ENCODE measurements at places on chromosomes 2 and 18.

DNA sequence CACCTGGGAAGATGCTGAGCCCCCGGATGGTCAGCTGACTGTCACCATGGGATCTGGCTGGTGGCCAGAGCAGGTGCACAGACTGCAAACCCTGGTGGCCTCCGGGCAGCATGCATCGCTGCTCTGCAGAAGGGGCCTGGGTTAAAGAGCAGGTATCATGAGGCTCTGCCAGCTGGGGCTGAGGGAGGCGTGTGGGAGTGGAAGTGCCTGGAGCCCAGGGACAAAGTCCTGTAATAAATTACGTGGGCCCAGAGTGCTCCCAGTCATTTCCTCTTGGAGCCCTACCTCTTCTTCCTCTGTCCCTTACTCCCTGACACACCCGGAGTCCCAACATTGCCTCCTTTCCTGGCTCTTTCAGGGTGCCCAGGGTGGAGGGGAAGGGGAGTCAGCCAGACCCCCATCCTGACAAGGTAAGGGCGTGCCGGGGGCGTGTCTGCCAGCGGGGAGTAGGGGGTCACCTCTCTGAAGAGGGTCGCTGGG, at the start of gene MYO7B:
Gene MYO7B (plus strand): TSS at position 262 of the 480 bp plus-strand sequence. CDS start 24,040 bp downstream, outside the sequence.
- no peak for DNase-seq

DNA sequence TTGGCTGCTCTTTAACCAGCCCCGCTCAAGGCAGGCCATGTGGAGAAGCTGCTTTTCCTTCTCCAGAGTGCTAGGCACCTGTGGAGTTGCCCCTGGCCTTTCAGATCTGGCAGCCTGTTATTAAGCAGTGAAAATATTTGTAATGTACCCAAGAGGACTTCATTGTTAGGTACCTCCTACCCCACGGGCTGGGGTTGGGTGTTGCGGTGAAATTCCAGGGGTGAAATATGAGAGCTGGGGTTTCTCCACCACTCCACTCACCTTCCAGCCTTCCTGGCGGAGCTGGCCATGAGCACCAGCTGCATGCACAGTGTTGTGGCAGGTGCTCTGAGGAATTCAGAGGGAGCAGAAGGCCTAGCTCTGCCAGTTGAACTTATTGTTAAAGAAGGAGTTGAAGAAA, 39.1 kb downstream of the NTSR2 start:
- no peak for DNase-seq

GRCh38 chr2:240432820-240433801, 2.4 kb upstream of the GPC1 start:
- DNase-seq: peak; percentile 49

DNA sequence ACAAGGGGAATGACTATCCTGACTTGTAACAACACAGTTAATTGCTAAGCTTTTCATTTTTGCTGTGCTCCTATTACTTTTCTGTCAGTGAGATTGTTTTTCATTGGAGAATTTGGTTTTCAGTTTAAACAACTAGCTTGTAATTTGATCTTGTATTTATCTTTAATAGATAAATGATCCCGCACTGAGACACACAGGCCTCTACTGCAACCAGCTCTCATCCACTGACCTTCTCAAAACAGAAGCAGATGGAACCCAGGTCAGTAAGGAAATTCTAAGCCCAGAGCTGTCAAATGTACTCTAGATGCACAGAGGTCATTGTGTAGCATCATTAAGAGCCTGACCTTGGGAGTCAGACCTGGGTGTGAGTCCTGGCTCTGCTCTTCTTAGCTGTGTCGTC, 30.7 kb downstream of the PTRHD1 start:
- DNase-seq: no peak

DNA sequence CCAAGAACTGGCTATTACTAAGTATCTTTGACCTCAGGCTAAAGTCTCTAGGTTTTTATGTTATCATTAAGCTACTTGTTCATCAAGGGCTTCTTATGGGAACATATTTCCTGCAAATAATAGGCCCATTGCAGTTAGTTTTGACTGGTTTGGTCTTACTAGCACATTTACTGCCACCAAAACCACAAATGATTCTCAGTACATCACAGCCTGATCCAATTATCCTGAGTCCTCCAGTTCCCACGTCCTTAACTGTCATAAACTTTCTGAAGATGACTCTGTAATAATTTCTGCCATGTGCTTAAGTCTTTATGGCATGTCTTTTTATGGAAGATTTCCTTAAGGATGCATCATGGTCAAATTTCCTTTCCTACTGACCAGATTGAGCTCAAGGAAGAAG, 123.3 kb upstream of the TANK start:
- DNase-seq: no peak

DNA sequence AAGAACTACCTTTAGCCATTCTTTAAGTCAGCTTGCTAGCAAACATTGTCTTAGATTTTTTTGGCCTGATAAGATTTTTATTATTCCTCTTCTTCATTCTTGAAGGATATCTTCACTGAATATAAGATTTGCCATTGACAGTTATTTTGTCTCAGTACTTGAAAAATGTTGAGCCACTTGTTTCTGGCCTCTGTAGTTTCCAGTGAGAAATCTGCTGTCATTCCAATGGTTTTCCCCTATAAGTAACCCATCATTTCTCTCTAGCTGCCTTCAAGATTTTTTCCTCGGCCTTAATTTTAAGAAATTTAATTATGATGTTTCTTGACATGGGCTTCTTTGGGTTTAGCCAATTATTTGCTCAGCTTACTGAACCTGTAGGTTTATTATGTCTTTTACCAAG, 32.6 kb downstream of the ACOXL start:
- no peak for DNase-seq

GRCh38 chr18:50836521-50836957, 16.7 kb upstream of the MRO start:
- no peak for DNase-seq

DNA sequence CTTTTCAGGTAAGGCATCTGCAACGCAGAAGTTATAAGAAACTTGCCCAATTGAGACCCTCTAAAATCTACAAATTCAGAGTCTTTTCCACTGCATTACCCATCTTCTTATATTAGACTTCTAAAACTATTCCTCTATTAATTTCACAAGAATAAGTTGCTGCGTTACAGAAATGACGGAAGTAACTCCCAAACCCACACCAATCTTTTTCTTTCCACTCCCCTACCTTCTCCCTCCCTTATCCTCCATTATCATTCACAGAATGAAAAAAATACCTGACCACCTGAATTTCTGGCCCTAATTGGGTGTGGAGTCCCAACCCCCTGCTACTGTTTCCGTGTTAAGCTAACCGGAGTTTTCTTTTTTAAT, 689 bp downstream of the RPRD1A start:
- no peak for DNase-seq

DNA sequence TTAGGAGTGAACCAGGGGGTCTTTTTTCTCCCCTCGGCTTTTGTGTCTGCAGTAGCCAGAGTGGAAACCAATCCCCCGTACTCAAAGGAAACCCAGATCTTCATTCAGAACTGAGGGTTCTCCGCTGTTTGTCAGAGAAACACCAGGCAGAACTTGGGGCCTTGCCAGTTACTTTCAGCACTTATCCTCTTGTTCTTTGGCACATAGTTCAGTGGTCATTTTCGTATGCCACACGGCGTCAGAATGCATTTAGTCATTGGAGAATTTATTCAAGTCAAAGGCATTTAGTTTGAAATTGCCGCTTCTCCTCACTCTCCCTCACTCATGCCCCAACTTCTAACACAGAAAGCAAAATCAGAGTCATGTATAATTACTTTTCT, 102.9 kb downstream of the CABLES1 start:
- DNase-seq: no peak
